ENCODE measurements at places on chromosomes 1 and 21.

DNA sequence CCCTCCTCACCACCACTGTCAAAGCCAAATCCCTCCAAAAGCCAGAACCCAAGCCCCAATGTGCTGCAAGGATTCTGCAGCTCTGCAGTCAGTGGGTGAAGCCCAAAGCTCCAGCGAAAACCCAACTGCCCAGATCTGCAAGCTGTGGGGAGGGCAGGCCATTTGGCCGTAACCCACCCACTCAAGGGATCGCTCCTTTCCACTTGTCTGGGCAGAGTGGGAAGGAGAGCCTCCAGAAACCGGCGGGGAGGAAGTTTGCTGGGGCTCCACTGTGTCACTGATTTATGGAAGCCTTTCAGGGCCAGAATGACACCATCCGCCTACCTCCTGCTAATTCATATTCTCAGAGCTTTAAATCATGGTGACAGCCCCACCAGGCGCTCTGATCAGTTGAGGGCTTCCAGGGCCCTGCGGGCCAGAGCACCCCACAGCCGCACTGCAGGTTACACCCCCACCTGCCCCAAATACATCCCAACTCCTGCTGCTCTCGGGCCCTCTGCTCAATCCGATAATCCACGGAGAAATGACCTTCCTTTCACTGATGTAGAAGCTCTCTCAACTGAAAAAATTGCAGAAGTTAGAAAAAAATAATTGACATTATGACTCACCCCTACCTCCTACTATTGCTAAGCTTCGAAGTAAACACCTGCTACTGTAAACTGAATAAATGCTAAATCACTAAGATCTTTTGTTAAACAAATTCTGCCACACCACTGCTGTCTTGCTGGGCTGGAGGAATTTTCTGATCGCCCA is 40.6 kb upstream of the RAB4A start:
- no peak for DNase-seq

DNA sequence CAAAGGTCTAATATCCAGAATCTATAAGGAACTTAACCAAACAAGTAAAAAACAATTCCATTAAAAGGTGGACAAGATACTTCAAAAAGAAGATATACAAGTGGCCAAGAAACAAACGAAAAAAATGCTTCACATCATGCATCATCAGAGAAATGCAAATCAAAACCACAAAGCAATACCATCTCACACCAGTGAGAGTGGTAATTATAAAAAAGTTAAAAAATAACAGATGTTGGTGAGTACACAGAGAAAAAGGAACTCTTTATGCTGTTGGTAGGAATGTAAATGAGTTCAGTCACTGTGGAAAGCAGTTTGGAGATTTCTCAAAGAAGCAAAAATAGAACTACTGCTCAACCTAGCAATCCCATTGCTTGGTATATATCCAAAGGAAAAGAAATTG is 218.6 kb downstream of the SLC44A5 start:
- no peak for DNase-seq

DNA sequence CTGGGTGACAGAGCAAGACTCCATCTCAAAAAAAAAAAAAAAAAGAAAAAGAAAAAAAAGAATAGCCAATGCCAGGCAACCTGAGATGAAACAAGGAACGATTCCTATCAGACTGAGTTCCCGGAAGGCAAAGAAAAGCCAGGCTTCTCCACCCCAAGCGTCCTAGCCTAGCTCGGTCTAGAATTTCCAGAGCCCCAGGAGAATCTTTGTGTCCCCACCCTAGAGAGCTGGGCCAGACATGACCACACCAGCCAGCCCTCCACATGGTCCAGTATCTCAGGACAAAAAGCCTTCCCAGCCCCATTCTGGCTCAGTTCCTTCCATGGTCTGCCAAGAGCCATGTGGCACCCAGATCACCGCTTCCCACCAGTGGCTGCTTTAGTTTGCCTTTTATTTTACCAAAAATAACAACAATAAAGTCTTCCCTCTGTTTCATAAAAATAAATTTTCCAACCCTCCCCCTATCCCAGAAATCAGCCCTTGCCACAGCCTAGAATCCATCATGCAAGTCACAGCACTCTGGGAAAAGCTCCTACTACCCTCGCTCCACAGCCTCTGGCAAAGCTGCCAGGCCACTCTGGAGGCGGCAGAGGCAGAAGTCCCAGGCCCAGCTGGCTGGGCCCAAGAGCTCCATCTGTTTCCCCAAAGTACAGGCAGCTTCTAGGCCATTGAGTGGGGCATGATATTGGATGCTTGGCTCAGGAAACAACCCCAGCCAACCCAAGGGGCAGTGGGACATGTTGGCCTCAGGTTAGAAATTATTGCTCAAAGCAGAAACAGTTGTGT is 3.5 kb upstream of the MKNK1 start:
- DNase-seq: no peak

DNA sequence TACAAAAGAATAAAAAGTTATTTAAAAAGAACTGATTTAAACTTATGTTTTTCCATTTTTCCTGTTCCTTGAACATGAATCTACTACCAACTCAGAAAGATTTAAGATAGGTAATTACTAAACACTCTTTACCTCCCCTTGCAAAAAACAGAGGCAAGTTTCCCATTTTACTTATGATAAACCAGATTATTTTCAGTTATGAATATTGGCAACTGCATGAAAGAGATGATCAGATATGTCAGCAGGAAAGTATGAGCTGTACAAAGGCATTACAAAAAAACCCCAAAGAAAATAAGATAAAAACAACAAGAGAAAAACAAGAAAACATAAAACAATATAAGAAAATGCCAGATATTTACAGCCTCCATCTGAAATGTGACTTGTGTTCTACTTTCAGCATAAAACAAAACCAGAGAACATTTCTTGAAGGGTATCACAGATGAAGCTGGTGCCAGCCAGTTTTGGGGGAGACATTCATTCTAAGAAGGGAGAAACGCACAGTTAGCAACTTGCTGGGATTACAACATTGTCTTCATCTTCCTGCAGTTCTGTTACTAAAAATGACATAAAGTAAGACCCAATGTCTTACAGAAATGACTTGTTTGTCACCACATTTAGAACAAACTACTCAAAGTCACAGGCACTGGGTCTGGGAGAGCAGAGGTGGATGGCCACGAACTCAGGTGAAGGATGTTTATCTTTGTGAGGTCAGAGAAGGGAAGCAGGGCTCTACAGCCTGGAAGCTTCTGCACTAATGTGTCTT is 19.1 kb downstream of the ZC3H12A start:
- DNase-seq: no peak

GRCh38 chr1:82225421-82226185 is 424.9 kb downstream of the ADGRL2 start:
- no peak for DNase-seq

- peak; percentile 65 for DNase-seq
These were observed at the start of gene TMEM167B for GRCh38 chr1:109090196-109091077. Gene TMEM167B, plus strand, starts transcription at chr1:109090764. Its CDS starts 109 bp downstream, at chr1:109090873.

DNA sequence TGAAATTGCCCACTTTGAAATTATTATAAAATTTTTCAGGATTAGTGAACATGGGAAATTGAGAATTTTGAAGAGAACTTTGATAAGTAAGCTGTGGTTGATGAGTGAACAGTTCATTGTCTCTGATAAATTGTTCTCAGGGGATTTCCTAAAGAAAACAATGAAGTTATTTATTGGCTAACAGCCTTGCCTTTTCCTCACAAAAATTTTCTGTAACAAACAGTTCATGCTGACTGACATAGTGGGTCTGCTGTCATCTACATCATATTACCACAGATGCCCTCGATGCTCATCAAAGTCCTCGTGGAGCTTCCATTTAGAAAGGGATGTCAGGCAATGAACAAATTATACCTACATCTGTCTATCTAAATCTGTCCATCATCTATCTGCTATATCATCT is 113.4 kb downstream of the PTBP2 start:
- no peak for DNase-seq

DNA sequence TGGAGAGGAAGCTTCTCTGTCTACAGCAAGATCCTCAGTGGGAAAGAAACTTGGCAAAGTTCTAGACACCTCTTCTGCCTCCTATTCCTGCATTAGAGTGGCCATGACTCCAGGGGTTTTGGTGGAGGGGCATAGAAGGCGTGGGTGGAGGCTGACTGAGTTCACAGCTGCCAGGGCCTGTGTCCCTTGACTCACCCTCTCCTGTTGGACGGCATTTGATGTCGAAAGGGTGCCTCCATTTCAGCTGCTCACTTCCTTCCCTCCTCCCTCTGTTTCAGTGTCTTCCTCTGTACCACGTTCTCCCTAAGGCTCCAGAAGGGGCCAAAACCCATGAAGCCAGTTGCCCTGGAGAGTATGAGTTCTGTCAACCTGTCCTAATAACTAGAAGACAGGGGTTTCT is 632 bp downstream of the TMEM79 start:
- no peak for DNase-seq
